ENCODE measurements at places on chromosomes 3 and 15.

- no peak for DNase-seq
Measured at GRCh38 chr3:82088749-82089148, 327.3 kb upstream of the GBE1 start.

DNA sequence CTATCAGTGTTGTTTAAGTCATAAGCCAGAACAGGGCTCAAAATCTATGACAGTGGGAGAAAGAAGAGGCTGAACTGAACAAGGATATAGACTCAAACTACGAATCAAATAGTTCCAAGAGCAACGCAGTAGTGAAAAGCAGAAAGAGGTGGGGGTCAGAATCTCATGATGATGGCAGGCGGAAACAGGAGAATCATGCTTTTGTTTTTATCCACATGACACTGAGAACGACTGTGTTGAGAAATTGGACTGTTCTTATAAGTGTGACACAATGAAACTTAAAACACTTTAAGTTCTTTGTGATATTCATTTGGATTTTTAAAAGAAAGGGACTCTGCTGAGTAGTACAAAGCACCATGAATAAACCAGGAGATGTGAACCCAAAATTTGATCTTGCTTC, 309.4 kb downstream of the ULK4 start:
- DNase-seq = no peak

- no peak for DNase-seq
Measured at GRCh38 chr3:159532577-159532976, 456.1 kb upstream of the IL12A start.

- DNase-seq = no peak
Measured at GRCh38 chr3:56087451-56088053, 380.7 kb downstream of the ERC2 start.

GRCh38 chr3:56467108-56467507, 1.2 kb downstream of the ERC2 start:
- peak; percentile 38 for DNase-seq

GRCh38 chr15:94070356-94071295, 160.7 kb upstream of the MCTP2 start:
- DNase-seq = no peak
